ENCODE measurements at places on chromosomes 12 and 14.

DNA sequence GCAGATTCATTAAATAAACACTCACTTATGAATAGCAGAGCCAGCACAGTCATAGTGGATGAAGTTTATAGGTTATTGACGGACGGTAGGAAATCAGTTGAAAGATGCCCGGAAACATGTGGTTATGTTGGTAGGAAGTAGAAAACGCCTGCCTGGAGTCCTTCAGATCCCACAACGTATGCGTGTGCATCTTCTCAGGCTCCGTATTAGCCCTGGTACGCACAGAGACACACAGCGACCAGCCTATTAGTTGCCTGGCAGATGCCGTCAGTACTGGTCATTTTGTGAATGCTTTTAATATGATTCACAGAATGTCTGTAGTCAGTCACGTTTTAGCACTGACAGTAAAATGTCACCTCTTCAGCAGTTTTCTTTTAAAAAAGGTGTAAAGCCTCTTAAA lies 196.4 kb downstream of the RGS6 start:
- no peak for DNase-seq

DNA sequence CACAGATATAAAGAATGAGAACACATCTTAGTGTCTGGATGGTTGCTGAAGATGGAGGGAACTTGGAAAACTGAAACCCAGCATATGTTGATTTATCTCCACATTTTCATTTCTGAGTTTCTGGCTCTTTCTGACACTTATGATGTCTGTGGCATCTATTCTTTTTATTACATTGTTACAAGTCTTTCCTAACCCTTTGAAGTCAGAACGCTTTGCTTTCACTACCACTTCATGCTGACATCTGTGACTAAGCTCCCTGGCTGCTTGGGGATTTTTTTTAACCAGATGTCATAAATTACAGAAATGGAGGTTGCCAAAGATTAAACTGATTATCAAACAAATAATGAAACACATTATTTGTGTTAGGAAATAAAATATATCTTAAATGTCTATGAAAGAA lies 188.7 kb downstream of the KITLG start:
- DNase-seq, result peak; percentile 90

DNA sequence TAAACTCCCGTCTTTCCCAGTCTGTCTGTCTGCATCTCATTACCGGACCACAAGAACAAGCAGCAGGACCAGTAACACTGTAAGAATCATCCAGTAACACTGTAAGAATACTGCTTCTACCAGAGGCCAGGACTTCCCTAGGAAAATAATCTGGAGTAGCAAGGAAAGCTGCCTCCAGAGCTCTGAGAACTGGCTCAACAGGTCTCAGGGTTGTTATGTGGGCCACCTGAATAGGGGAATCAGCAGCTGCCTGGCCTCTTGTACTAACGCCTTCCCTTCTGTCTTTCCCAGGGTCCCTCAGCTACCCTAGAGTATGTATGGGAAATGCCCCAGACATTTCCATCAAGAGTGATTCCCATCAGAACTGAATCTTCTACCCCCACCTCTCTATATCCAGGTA lies 954 bp upstream of the SLC39A2 start:
- no peak for DNase-seq

DNA sequence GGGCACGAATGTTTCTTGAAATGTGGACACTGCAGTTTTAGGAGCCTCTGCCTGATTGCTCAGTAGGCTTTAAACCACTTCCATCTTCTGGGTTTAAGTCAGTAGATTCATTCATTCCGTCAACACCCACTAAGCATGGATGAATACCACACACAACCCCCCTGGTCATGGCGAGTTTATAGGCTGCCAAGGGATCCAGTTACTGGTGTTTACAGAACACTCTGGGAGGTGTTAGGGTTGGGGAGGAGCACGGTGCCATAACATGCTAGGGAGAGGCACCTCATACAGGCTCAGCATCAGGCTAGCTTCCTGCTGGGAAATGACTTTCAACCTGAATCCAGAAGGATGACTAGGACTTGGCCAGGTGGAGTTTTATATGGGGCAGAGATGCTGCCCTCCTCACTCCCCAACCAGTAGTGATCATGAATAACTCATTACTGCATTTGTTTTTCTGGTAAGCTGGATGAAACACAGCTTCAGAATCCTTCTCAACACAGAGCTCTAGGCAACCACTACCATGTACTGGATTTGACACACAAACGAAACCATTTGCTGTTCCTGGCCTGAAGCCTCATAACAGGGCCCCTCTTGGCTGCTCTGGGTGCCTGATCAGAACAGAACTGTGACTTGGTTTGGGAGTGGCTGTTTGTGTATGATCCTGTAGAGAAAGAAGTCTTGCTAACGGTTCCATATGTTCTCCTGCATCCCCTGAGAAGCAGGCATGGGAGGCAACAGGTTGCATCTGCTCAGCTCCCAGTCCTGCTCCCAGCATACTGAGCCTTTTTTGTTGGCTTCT lies 47.9 kb downstream of the FBXW8 start:
- DNase-seq, result peak; percentile 20

GRCh38 chr14:21652209-21652808 lies 1.3 kb upstream of the OR4E2 start:
- no peak for DNase-seq

GRCh38 chr12:26721800-26722199 lies 111.2 kb downstream of the ITPR2 start:
- peak; percentile 35 for DNase-seq

GRCh38 chr12:3279832-3280231 lies 202.7 kb downstream of the TSPAN9 start:
- no peak for DNase-seq

DNA sequence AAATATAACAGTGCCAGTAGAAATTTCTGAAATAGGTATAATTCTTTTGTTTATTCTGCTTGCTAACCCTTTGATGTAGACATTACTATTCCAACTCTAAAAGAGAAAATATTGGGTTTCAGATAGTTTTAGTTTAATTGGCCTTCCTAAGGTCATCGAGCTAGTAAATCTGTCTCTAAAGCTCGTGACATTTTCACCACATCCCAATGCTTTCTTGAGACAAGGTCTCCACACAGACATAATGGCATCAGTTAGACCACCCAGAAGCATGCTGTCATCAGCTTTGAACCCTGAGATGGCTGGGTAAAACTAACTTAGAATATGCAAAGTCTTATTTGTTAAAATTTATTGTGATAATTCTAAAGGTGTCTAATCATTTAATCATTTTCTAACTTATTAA lies 52.0 kb downstream of the PIK3C2G start:
- no peak for DNase-seq

- no peak for DNase-seq
Measured at GRCh38 chr12:56037161-56037560, 4.6 kb upstream of the RPS26 start.

DNA sequence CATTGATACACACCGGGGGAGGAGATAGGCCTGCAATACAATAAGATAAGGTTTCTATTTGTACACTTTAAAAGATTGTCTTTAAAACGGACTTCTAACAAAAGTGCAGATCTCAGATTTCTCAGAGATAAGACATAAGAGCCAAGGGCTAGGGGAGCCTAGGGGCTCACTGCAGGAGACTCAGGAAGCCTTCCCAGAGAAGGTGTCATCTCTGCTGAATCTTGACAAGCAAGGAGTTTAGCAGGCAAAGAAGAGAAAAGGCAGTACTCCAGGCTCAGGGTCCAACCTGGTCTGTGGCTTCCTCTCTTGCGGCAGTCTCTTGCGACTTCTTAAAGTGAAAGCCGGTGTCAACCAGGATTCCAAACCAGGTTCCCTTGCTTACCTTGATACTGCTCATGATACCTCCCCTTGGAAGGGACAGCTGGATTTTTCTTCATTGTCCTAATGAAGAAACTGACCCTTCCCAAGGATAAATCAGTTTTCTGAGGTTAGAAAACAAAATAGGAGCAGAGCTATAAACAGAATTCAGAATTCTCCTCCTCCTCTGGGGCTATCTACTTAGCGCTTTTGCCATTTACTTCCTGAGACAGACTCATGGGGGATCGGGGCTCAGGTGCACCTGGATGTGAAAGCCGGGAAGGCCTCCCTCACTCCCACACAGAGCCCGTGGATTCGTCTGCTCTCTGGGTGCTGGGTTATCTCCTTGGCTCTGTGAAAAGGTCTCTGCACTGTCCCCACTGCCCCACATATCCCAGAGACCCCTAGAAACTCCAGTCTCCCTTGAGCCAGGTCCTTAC lies 1.7 kb upstream of the SCNN1A start:
- DNase-seq, result no peak

DNA sequence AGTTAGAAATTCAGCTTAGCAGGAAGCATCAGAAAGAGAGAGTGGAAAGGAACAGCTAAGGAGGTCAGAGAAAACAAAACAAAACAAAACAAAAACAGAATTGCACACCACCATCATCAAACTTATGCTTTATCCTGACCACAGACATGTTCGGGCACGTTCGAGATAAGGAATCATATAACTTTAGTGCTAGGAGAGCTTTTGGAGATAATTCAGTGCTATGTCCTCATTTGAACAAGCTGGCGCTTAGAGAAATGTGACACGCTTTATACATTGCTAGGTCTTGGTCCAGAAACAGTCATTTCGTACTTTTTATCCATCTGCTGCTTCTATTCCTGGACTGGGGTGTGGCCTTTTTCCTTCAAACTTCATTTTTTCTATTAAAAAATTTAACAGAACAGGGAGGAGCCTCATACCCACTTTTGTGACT lies 213.1 kb downstream of the PTPRO start:
- DNase-seq, result no peak

DNA sequence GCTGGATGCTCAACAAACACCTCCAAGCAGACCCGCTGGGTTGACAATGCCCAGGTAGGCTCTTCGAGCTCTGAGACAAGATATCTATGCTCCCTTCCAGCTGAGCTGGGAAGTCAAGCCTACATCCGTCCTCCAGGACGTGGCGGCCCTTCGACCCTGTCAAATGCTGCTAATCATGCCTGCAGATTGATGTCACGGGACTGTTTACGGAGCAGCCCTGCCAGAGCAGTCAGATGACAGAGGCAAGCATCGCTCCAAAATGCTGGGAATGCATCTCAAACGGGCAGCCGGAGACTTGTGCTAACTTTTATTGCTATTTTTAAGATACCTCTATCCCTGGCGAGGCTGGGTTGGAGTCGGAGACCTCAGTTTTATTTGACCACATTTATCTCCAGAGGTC lies 139.2 kb downstream of the NTF3 start:
- DNase-seq, result no peak

DNA sequence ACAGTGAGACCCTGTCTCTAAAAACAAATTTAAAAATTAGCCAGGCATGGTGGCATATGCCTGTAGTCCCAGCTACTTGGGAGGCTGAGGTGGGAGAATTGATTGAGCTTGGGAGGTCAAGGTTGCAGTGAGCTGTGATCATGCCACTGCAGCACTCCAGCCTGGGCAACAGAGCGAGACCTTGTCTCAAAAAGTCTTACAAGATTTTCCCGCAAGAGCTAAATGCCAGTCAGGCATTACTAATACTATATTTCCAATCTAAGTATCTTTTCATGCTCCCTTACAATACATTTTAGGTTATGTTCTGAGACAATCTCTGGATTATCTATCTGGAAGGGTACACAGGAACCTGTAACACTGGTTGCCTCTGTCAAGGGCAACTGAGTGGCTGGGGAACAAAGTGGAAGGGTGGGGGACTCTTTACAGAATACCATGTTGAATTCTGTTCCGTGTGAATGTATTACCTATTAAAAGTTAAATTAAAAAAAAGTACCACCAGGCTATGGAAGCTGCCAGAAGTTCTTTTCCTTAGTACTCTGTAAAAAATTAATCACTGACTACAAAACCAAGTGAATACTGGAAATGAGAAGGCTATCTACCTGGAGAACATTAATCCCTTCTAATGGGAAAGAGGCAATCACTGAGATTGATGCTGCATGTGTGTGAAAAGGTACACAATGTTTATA lies 56.7 kb downstream of the BTBD7 start:
- no peak for DNase-seq

DNA sequence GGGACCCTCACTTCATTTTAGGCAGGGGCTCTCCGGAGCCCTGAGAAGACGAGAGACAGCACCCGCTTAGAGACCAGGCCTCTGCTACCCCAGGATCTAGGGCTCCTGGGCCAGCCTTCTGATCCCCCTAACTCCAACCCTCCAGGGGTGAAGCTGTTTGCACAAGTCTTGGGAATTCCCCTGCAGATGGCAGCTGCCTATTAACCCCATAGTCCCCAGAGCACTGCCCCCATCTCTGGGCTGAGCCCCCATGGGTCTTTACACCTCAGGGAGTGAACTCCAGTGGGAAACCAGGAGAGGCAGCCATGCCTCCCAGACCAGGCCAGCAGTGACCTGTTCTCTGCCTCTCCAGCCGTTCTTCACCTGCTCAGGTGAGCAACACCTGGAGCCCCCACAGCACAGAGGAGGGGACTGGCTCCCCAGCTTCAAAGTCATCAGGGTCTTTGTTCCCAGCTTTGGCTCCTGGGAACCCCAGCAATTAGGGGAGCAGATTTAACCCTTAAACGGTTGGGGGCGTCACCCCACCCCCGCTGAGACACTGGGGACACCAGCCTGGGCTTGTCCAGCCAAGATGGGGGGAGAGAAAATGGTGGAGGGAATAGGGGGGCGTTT lies 2.3 kb downstream of the WNT10B start:
- DNase-seq, result no peak

DNA sequence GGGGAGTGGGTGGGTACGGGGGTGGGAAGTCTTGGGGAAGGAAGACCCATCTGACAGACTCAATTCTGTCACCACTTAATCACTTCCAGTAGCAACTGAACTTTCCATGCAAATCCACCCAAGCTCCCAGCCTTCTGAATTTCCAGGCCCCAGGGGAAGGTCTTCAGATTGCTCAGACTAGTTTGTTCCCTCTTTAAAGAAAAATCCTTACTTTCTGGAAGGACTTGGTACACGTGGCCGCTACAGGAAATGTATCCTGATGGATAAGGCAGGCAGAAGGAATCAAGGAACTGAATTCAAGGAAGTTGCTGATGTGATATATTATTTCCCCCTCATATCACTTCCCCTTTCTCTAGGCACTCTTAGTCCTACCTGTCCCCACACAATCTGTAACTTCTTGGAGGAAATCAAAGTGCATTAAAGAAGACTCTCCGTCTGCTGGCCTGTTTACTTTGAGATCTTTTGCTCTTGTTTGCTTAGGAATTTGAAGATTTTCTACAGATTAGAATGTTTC lies 6.4 kb downstream of the NFKBIA start:
- peak; percentile 28 for DNase-seq

- no peak for DNase-seq
Measured at GRCh38 chr12:84073401-84073800, 839.2 kb downstream of the SLC6A15 start.

GRCh38 chr14:104979758-104980610 lies 1.8 kb upstream of the AHNAK2 start:
- no peak for DNase-seq

DNA sequence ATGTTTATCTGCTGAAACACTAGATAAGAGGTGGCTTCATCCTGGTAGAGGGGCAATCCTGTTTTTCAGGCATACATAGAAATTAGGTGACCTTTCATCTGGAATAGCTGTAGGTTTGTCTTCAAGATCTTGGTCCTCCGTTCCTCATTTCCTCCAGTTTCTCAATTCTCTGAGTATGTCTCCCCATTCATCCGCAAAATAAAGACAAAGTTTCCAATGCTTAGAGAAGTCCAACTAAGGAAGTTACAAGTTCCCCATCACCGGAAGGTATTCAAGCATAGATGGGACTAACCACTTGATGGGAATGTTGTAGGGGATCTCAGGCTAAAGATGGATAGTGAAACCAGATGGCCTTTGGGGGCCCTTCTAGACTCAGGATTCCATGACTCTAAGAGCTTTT lies 34.3 kb downstream of the ERG28 start:
- DNase-seq, result no peak
